ENCODE measurements at places on chromosomes 5 and 9. TPM values are rescaled to one million over a fixed set of nuclear protein-coding genes. Genes with fewer than 3 reads are reported as not detected.

TAS2R1 gene
- total RNA-seq = not detected

GRCh38 chr5:9380109-9380508 is 165.8 kb downstream of the SEMA5A start:
- no peak for DNase-seq

DNA sequence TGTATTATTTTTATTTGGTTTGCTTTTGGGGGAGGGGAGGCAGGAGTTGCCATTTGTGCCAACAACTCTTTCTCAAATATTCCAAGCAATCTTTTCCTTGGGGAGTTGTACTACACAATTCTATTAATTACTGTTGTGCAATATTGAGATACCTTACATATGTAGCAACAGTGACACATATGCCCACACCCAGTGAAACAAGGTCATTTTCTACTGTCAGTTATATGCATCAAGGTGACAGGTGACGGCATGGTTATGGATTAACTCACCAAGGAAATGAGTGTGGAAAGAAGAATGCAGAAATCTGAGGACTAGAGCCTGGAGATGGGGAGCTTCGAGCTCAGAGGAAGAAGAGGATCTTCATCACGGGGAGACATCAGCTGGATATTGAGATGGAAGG is 17.9 kb upstream of the MSMP start:
- no peak for DNase-seq

DNA sequence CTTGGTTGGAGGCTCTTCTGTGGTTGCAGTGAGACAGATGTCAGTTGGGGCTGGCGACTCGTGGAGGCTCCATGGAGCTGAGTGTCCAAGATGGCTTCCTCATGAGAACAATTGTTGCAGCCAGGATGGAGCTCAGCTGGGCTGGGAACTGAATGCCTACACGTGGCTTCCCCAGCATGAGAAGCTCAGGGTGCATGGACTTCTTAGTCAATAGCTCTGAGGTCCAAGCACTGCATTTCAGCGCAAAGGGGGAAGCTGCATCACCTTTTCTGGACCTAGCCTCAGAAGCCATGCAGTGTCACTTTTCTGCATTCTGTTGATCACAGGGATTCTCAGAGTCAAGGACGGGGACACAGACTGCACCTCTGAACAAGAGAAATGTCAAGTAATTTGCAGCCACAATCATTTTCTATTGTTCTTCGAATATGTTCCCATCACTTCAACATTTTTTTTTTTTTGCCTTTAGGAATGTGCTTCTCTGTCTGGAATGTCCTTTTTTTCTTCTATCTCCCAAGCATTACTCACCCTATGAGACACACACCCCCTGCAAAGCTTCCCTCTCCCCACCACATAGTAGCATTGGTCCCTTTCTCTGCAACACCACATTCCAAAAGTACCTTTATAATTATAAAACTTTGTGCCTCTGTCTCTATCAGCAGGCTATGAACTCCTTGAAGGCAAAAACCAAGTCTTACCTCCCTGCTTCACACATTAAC is 57.5 kb upstream of the STK32A start:
- no peak for DNase-seq

GRCh38 chr5:151595411-151595826 is 4.3 kb upstream of the FAT2 start:
- no peak for DNase-seq

DNA sequence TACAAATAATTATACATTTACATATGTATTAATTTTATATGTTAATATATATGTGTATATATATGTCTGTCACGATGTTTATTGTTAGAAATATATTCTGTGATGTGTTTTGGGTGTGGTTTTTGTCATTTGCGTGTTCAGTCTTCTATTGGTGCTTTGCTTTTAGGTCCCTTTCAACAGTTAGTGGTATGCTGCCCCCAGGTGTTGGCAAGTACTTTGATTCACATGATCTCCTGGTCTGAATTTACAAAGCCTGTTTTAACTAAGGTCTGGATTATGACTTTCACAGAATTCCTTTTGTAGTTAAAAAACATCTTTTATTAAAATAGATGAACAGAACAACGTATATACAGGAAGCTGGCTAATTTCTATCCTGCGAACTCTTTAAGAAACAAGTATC is 271.5 kb downstream of the CCDC171 start:
- no peak for DNase-seq

SOHLH1 gene
- total RNA-seq = not detected

DNA sequence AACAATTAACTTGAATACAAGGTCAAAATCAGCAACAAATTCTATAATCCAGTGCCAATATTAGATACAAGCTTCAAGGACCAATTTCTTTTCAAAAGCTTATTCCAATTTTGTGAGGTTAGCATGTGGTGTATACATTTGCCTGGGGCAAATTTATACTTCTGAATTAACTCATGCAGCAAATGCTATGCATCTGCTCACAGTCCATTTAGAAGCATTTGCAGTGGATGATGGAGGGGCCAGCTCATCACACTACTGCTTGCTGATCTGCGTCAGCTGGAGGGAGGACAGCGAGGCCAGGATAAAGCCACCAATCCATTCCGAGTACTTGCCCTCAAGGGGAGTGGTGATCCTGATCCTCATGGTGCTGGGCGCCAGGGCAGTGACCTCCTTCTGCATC is 474.3 kb upstream of the KIF2A start:
- DNase-seq = no peak

DNA sequence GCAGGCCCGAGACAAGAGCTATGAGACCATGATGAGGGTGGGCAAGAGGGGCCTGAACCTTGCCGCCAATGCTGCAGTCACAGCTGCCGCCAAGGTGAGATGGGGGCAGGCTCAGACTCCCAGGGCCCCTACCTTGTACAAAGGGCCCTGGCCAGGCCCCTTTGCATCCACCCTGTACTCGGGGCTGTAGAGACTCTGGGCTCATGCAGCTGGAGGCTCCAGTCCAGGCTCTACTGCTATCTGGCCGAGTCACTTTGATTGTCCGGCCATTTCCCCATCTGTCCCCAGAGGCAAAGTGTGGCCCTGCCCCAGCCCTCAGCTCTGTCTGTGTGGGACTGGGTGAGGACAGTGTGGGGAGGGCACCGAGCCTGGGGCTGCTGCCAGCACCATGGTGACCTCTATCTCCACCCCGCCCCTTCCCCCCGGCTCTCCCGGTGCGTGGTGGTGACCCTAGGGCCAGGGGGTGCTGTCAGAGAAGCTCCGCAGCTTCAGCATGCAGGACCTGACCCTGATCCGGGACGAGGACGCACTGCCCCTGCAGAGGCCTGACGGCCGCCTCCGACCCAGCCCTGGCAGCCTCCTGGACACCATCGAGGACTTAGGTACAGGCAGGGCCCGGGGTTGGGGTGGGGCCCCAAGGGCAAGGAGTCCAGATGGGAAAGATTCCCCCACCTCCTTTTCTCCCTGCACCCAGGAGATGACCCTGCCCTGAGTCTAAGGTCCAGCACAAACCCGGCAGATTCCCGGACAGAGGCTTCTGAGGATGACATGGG is 6.1 kb downstream of the REEP2 start:
- DNase-seq = peak; percentile 69

DNA sequence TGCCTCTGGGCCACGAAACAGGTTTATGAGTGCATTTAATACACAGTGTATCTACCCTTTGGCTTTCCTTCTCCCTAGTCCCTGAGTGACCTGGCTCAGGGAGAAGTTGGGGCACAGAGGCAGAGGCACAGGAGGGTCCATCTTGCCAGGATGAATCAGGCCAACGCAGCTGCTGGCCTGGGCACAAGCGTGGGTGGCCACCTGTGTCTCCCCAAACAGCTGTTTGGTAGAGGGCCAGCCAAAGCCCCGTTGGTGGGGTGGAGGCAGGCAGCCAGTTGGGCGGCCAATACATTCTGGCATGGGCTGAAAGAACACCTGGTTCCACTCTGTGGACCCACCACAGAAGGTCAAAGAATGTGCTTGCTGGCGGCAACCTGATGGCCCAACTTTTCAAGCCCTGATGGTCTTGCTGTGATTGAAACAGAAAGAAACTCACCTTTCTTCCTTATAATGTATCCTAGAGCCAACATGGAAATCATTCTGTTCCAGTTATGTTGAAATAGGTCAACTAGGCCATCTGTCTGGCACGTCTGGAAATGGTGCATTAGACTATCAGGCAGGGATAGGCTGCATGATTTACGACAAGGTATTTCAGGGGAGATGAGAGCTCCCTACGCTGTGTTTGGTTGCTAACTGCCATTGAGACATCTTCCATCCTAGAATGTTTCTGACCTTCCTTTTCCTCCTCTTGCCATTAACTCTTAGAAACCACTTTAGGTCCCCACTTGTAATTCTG is 337.4 kb downstream of the ADAMTS6 start:
- no peak for DNase-seq

CCL19 gene
- 7.4 TPM for total RNA-seq

DNA sequence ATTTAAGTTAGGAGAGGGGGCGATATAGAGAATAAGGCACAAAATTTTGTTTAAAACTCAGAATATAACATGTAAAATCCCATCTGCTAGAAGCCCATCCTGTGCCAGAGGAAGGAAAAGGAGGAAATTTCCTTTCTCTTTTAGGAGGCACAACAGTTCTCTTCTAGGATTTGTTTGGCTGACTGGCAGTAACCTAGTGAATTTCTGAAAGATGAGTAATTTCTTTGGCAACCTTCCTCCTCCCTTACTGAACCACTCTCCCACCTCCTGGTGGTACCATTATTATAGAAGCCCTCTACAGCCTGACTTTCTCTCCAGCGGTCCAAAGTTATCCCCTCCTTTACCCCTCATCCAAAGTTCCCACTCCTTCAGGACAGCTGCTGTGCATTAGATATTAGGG is 18.3 kb downstream of the MOCS2 start:
- DNase-seq = no peak

DNA sequence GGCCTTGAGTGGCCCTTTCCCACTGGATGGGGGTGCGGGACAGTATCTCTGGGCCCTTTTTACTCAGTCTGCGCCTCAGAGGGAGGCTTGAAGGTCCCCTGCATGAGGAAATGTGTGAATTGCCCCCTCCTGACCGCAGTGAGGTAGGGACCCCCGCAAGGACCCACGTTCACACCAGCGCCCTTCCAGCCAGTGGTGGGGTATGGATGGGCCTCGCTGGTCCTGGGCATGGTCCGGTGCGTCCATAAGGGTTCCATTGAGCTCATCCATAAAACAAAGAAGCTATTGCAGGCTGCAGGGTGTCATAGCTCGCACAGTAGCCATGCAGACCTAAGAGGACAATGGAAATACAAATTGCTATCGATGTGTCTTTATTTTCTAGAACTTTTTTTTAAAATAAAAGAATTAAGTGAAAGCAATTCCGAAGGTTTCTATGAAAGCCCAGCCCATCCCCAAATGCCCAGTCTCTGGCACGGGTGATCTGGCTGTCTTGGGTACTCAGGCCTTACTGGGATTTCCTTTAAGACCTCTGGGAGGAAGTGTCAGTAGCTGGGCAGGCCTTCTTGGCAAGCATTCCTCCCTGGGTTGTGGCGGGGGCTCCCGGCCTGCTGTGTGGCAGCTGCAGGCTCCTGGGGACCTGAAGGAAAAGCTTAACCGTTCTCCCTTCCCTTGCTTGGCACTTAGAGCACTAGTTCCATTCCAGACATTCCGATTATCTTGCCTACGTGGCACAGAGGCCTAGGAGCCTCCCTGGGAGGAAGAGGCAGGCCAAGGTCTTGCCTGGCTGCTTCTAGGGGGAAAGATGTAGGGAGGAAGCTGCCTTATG is 1.5 kb upstream of the SEMA5A start:
- no peak for DNase-seq

SLC28A3 gene
- total RNA-seq = 1.2 TPM

Measured in spleen (tissue), 13 donors.